Breast epithelium (tissue), 4 donors: ENCODE measurements at places on chromosomes 2 and 18.

DNA sequence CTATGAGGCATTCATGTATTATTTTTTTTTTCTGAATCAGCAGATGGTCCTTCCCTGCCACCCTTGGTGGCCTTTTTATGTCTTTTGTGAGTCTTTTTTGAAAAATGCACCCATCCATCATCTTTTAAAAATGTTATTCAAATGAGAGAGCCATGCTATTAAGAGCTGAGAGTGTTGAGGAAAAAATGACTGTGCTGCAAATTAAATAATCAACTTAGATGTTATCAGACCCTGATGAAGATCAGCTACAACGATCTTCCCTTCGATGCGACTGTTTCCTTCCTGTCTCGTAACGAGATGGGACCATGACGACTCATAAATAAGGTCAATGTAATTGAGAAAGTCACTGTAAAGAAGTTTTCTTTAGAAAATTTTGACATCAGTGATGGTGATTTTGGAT lies 44.4 kb downstream of the TRIB2 start:
- no peak for DNase-seq

DNA sequence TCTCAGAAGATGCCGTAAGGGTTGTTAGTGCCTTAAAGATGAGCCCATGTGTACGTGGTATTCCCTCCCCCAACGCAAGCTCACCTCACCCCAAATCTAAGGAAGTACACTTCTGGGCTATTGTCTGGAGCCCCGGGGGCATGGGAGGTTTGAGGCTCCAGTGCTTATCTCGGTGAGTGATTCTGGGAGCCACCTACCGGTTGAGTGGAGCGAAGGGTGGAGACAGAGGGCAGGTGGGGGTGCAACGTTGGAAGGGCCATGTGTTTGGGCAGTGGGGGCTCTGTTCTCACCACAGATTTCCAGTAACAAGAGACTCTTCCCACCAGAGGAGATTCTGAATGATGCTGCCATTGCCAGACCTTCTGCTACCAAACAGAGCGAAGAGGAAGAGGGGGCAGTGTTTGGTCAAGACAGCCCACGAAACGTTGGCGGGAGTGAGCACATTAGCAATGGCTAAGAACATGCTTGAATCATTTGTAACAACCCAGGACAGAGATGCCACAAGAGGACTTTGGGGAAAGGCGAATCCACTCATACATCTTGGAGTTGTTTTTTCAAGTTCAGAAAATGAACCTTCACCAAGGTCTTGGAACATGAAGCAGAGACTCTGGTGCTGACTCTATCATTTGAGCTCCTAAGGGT lies 38.7 kb downstream of the TWIST2 start:
- no peak for DNase-seq

DNA sequence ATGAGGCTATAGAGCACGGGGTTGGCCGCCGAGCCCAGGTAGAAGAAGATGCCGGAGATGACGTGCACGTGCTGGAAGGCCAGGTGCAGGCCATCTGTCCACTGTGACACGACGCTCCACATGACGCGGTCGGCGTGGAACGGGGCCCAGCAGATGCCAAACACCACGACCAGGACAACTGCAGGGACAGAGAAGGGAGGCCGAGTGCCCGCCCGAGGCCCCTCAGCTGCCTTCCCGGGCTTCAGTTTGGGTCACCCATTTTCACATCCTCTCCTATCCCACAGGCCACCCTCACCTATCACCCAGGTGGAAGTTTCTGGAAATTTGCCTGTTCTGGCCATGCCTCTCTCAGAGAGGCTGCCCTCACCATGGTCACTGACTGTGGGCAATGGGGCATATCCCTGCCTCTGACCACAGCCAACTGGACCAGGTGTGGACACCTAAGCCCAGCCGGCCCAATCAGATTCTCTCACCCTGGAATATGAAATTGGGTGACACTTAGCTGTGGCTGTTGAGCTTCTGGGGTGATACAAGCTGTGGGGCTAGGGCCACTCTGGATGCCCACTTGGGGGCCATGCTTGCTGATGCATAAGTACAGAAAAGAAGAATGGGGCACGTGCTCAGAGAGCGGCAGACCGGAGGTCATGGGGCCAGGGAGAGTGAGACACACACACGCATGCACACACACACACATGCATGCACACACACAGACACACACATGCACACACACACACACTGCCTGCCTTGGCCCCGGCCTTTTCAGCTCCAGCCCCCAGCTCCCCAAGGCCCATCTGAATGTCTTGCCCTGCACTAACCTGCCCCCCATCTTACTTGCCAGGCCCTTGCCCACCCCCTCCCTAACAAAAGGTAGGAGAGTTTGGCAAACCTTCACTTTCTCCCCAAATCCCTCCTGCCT lies 4.7 kb downstream of the NMUR1 start:
- no peak for DNase-seq

GRCh38 chr2:10080536-10081304 lies 509 bp upstream of the CYS1 start:
- DNase-seq = no peak

- DNase-seq = no peak
These were observed 6.4 kb downstream of the PSME4 start for GRCh38 chr2:53964257-53964952.

DNA sequence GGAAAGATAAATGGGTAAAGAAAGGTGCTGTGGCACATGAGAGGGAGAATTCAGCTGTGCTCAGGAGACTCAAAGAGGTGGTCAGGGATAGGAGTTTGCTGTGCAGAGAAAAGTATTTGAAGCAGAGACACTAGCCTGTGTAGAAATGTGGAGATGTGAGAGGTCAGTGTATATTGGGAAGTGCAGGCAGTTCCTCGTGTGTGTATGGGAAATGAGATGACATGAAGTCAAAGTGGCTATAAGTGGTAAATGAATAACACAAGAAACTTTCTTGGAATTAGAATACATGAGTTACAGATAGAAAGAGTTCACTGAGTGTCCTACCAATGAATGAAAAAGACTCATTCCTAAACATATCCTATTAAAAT lies 11.6 kb downstream of the MAP3K20 start:
- DNase-seq = no peak

GRCh38 chr2:17608251-17608650 lies 67.8 kb downstream of the VSNL1 start:
- DNase-seq = no peak

GRCh38 chr18:62432176-62432575 lies 90.6 kb upstream of the ZCCHC2 start:
- DNase-seq = no peak

- DNase-seq = no peak
These were observed 145.1 kb downstream of the AGPS start for GRCh38 chr2:177537636-177538035.

DNA sequence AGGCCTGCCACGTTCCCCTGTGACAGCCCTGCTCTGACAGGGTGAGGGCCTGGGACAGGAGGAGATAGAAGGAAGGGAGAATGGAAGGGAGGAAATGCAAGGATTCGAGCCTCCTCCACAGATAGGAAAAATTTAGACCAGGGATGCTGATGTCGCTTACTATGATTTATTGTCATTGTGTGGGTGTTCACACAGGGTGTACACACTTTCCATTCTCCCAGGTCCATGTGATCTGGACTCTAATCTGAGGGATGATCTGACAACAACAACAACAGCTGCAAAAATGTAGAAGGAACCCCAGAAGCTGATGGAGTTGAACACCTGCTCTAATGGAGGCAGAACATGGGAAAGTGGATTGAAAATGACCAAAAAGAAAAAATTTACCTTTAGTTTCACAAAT lies 231.7 kb upstream of the TNP1 start:
- no peak for DNase-seq

- no peak for DNase-seq
These were observed 127.1 kb upstream of the CDH7 start for GRCh38 chr18:65623676-65624075.

- no peak for DNase-seq
These were observed 93.6 kb upstream of the NFATC1 start for GRCh38 chr18:79302120-79302519.

GRCh38 chr2:171419333-171419732 lies 14.5 kb downstream of the METTL8 start:
- DNase-seq = no peak

DNA sequence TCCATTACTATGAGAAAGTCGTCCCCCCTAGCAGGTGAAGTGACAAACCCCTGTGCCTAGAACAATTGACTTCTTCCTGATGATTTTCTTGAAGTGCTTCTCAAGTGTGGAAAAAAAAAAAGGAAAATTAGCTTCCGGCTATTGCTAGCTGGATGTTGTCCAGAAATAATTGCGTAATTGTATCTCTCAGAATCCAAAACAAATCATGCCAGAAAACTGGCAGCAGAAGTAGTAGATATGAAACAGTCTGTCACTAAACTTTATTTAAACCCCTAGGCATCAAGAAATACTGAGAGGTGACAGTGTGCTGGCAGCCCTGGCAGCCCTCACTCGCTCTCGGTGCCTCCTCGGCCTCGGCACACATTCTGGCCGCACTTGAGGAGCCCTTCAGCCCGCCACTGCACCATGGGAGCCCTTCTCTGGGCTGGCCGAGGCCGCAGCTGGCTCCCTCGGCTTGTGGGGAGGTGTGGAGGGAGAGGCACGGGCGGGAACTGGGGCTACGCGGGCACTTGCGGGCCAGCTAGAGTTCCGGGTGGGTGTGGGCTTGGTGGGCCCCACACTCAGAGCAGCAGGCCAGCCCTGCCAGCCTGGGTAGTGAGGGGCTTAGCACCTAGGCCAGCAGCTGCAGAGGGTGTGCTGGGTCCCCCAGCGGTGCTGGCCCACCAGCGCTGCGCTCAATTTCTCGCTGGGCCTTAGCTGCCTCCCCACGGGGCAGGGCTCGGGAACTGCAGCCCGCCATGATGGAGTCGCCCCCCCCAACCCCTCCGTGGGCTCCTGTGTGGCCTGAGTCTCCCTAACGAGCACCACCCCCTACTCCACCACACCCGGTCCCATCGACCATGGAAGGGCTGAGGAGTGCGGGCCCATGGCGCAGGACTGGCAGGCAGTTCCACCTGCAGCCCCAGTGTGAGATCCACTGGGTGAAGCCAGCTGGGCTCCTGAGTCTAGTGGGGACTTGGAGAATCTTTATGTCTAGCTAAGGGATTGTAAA lies 80.5 kb upstream of the ABCA12 start:
- DNase-seq = no peak

- DNase-seq = no peak
These were observed 6.3 kb downstream of the B3GNT2 start for GRCh38 chr2:62202019-62202722.

- no peak for DNase-seq
These were observed 391.1 kb downstream of the TNS1 start for GRCh38 chr2:217611626-217612127.
